AG09319 (cell line): ENCODE measurements at places on chromosomes 5 and 9.

DNA sequence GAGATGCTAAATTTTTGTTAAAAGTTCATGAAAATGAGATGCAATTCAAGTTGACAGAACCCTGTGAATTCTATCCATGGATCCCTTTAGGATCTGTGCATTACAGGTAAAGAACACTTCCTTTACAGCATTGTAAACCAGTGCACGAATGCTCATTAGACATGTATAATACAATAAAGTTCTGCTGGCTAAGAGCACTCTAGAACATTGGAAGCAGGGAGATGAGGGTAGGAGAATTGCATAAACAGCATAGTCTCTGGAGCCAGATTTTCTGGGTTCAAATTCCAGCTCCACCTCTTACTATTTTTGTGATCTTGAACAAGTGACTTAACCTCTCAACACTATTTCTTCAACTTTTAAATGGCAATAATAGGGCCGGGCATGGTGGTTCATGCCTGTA lies 300.2 kb downstream of the NTRK2 start:
- no peak for DNase-seq

DNA sequence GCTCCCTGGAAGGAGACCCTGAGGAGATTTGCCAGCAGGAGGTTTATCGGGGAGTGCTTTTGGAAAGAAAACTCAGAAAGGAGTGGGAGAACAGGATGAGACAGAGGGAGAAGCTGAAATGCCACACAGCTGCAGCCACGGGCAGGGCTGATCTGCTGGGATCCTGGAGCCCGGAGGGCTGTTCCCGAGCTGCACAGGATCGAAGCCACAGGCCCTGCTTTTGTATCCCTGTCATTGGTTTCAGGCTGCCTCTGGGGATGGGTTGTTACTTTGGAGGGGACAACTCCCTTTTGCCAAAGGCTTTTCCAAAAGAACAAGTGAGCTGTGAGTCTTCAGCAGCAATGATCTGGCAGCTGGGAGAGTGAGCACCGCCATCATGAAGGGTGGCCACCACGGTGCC lies 152.5 kb upstream of the PTCH1 start:
- DNase-seq: no peak

DNA sequence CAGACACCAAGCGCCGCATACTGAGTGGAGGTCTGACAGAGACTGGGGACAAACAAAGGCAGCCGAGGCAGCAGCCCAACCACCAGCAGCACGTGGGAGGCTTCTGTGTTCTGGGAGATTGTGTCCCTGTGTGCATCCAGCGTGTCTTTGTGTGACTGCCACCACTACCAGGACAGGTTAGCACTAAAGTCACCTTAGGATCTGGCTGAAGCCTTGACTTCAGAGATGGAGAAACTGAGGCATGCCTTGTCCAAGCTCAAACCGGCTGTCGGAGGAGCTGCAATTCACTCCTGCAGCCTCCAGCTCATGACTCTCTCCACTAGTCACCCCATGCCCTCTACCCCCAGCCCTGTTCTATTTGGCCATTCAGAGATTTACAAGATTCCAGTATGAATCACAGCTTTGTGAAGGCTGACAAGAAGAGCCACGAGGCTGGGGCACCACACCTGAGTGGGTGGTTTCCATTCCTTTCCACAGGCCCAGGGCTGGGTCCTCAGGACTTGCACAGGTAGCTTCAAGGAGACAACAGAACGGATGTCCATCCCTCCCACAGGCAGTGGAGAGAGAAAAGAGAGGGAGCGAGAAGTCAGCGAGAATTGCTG lies 69.3 kb downstream of the SHB start:
- DNase-seq: no peak

DNA sequence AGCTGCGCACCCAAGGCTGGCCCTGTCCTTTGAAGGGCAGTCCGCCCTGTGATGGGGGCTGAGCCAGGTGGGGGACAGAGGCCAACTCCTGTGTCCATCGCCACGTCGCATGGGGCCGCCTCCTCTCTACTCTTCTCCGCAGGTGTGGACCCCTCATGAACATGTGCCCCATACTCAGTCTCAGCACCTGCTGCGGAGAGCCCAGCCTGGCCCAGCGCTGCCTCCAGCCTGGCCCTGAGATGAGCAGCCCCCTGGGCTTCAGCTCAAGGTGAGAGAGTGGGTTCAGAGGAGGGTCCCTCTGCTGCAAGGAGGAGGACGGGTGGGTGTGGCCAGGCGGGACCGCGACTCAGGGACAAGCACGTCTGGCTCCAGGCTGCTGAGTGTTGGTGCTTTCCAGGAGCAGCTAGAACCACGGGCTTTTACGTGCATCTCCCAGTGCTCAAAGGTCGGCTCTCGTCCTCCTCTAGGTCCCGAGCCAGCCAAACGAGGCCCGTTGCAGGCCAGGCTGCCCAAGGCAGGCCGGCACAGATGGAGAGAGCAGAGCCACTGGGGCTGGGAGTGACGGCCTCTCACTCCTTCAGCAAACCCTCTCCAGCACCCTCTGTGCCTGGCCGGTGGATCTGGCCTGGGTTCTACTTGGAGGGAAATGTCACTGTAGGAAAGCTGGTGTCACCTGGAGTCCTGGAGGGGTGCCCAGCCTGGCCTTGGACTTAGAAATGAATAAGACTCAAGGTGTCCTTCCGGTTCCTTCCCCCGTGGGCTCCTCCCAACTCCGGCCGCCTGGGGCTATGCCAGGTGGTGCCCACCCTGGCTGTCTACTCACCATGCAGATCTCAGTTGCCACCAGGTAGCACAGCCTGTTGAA lies 48.9 kb upstream of the RNF130 start:
- DNase-seq: no peak

GRCh38 chr5:35223787-35224395 lies 6.4 kb downstream of the PRLR start:
- DNase-seq: no peak

DNA sequence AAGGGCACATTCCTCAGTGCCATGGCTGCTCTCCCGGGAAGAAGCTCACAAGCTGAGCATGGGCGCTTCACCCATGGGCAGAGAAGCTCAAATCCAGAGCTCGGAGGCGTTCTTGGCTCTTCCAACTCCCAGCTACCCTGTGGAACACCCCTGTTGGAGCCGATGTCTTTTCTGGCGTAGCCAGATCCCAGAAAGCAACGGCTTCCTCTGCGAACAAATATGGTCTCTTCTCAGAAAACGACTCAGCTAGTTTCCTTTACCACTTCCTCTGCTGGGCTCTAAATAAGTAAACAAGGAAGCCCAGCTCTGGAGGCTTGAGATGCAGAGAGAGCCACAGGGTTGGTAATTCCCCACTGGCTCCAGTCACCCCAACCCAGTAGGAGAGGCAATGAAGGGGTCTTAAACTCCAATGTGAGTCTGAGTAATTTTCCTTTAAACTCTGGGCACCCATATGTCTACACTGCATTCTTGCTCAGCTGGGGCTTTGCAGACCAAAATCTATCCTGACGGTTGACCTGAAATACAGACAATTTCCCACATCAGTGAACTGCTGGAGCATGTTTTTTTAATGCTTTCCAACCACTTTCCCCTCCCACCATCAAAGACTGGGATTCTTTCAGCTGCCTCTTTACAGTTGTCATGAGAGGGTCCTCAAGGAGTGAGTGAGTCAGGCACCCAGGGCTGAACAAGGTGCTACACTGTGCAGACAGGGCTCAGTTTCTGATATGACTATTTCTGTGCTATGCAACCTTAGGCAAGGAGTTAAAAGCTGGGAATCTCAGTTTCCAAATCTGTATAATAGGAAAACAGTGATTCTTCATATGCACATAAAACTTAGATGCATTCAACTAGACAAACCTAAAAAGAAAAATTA lies at the start of gene LCP2:
Gene LCP2, minus strand, starts transcription at position 189 of the 874 bp plus-strand sequence. Its CDS starts 166 bp downstream, at position 23.
- DNase-seq: no peak

DNA sequence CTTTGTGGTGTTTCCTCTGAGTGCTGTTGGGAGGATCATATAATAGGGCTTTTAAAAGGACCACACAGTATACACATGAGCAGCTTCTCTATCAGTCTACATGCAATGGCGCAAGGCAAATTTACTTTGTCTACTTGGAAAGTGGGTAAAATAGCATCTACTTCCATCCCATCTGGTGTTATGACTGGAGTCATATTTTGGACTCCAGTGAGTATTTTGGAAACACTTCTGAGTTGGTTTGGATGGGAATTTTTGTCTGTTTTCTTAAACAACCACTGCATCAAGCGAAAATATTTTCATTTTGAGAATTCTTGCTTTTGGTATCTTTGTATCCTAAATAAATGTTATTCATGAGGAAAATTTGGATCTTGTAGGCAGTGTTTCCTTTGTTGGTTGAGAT lies 220.8 kb downstream of the NMUR2 start:
- DNase-seq: no peak

- no peak for DNase-seq
These were observed 68.9 kb upstream of the SPTLC1 start for GRCh38 chr9:92184041-92184564.

GRCh38 chr9:14219850-14220249 lies 94.1 kb downstream of the NFIB start:
- no peak for DNase-seq

DNA sequence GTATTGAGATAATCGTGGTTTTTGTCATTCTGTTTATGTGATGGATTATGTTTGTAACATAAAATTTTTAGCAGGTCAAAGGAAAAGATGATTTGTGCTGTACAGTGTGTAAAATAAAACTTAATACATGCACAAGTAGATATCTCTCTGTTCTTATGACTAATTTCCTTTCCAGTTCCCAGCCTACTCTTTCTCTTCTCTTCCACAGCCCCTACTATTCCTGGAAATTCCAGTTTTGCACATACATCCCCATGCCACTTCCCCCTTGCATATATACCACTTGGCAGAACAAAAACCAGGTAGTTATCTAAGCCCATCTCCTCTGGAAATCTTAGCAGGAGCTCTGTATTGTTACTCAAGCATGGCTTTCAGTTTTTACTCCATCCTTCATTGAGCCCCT lies 20.2 kb downstream of the TEK start:
- no peak for DNase-seq

- no peak for DNase-seq
These were observed 37.8 kb downstream of the ICE1 start for GRCh38 chr5:5460311-5460710.

DNA sequence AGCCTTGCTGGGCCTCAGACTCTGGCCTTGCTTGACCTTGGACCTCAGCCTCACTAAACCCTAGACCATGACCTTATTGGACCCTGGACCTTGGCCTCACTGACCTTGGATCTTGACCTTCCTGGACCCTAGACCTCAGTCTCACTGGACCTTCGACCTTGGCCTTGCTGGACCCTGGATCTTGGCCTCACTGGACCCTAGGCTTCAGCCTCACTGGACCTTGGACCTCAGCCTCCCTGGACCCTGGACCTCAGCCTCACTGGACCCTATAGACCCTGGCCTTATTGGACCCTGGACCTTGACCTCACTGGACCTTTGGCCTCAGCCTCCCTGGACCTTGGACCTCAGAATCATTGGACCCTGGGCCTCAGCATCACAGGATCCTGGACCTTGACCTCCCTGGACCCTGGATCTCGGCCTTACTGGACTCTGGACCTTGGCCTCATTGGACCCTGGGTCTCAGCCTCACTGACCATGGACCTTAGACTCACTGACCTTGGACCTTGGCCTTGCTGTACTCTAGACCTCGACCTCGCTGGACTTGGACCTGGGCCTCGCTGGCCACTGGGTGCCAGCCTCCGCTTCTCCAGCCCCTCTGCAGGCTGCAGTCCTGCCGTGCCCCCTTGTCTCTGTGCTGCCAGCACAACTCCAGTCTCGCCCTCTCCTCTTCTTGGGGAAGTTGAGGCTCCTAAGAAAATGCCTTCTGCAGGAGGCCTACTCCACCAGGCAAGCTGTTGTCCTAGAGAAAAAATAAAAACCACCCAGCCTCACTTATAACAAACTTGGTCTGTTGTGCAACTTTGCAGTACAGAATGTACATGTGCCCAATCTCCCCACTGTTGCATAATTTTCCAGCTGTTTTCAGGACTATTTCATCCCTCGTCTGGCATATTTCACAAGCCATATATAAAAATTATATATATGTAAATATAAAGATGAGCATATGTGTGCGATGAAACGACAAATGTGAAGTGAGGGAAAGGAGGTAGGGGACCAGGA lies 11.0 kb upstream of the ADAMTS2 start:
- no peak for DNase-seq

DNA sequence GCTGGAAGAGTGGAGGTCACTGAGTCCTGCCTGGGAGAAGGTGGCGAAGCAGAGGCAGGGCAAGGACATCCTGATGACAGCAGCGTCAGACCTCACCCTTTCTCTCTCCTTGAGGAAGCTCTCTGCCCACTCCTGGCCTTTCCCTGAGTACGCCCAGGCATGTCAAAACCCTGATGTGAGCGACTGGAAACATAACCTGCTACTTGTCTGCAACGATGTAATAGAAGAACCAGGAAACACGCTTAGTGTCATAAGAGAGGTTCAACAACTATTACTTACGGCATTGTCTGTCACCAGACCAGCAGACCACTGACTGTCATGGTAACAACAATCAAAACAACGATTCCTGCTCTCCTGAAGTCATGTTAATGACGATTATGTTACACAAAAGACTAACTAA lies 152.4 kb downstream of the ACTL7B start:
- DNase-seq: no peak

GRCh38 chr5:72438141-72438540 lies 69.1 kb downstream of the ZNF366 start:
- DNase-seq: no peak

DNA sequence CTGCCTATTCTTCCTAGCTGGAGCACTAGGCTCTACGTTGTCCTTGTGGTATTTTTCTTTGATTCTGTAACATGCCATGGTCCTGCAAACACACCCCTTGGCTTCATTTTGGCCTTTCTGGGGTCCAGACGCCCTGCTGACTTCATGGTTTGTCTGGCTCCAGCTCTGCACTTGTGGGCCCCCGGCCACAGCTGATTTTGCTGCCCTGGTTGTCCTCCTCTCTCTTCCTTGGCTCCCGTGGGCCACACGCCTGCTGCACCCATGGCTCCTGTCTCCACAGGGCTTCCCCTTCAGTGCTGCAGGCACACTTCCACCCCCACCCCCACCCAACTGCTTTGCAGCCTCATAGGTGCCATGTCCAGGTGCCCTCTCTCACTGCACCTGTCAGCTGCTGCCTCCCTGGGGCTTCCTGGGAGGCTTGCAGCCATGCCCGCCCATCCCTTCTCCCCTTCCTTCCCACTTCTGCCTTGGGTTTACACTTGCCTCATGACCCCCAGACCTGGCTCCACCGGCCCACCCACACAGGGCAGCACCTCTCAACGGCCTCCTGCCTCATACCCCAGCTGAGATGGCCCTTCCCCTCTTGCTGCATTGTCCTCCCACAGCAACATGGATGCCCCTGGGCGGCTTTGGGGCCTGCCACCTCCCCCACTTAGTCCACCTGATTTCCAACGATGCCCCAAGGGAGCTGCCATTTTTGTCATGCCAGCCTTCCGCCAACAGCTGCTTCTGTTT lies 25.6 kb downstream of the SLC6A3 start:
- DNase-seq: no peak

- DNase-seq: no peak
These were observed 83.8 kb upstream of the FREM1 start for GRCh38 chr9:14993901-14994554.

- DNase-seq: no peak
These were observed 7.6 kb downstream of the HDHD3 start for GRCh38 chr9:113368982-113369854.
